ENCODE measurements at places on chromosomes 1 and 21.

GRCh38 chr1:3170561-3171453 is 101.8 kb downstream of the PRDM16 start:
- DNase-seq: peak; percentile 44

- DNase-seq: peak; percentile 85
Measured at GRCh38 chr1:185551008-185551407, 183.2 kb upstream of the HMCN1 start.

DNA sequence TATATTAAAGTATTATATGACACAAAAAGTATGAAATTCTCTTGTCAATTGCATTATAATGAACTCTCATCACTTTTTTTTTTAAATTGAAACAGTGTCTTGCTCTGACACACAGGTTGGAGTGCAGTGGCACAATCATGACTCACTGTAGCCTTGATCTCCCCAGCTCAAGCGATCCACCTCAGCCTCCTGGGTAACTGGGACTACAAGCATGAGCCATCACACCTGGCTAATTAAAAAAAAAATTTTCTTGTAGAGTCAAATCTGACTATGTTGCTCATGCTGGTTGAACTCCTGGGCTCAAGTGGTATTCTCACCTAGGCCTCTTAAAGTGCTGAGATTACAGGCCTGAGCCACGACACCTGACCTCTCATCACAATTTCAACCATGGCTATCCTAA is 259.3 kb downstream of the S1PR1 start:
- DNase-seq: no peak

DNA sequence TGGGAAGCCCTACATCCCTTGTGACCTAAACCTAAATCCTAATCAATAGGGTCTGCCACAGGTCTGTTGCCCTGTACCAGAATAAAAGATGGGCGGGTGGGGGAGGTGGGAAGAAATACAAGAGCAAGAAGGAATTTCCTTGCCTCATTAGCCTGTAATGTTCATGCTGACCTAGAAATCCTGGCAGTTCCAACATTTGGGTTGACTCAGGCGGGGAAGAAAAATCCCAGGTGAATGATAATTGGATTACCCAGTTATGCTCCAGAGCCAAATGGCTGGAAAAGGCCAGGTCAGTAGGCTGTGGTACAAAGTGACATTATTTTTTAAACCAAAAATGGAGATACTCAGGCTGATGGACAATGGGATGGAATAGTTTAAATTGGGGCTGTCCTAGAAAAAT is 27.3 kb upstream of the A3GALT2 start:
- no peak for DNase-seq

DNA sequence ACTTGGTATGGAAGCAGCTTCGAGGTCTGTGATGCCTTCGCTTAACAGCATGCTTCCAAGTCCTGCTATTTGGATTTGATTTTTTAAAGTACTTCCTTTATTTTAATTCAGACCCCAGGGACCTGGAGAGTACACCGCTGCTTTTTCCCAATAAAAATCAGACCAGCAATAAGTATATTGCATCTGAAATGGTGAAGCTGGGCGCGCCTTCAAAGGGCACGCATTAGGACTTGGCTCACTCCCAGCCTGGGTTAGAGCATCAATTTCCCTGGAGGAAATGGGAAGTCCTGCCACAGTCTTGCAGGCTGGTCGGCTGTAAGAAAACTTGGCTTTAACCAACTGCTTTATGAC is 325.1 kb downstream of the RRAGC start:
- no peak for DNase-seq

GRCh38 chr1:204650911-204651570 is 34.5 kb downstream of the LRRN2 start:
- DNase-seq: no peak

- DNase-seq: no peak
Measured at GRCh38 chr1:170670802-170671628, 7.1 kb downstream of the PRRX1 start.

GRCh38 chr1:183730886-183731573 is 73.9 kb upstream of the RGL1 start:
- no peak for DNase-seq

DNA sequence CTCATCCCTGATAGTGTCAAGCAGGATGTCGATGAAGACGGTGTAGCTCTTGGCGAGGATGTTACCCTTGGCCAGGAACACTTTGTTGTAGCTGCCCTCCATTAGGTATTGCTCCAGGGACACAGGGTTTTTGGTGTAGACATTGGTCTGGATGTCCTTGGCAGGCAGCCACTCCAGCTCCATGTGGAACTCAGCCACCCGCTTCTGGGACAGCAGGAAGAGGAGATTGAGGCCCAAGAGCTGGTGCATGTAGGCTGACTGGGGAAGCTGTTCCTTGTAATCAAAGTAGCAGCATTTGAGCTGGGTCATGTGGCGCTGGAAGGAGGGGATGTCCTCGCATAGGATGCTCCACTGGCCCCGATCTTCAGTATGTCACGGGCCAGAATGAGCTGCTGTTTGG is 9.5 kb downstream of the IL6R start:
- DNase-seq: no peak

- DNase-seq: no peak
Measured at GRCh38 chr1:233473549-233474204, 140.2 kb upstream of the KCNK1 start.

DNA sequence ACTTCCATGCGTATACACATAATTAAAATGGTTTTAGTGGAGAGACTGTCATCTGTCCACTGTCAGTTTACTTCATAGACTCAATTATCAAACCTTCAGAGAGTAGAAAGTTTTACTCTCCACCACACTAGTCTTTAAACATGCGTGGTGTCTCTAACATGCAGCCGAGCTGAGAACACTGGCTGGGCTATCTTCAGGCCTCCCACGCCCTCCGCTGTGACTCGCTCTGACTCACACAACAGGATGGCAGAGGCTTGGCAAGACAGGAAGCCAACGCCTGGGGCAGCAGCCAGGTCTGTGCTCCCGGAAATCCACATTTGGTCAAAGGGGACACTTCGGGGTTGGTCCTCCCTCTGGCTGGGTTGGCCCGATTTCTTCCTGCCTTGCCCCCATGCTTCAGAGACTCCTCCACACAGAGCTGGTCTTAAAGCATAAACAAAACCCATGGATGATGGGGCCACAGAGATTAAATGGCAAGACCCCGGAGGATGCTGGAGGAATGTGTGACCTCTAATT is 22.7 kb upstream of the IFNGR2 start:
- DNase-seq: peak; percentile 99

DNA sequence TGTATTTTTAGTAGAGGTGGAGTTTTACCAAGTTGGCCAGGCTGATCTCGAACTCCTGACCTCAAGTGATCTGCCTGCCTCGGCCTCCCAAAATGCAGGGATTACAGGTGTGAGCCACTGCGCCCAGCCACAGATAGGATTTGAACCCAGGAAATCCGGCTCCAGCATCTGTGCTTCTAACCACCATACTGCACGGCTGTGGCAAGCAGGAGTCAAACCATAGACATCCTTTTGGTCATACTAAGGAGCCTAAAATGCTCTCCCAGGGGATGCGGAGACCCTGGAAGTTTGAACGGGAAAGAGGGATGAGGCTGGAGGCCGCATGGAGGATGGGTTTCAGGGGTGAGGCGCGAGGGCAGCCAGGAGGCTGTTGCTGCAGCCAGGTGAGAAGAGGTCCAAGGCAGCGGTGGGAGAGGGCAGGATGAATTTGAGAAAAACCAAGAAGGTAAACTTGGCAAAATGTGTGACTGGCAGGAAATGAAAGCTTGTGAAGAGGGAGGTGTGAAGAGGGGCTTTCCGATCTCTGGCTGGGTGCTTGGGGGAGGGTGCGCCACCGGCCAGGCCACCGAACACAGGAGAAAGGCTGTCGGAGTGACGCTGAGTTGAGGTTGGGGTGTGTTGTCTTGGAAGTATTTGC is 24.0 kb upstream of the CDK18 start:
- no peak for DNase-seq

GRCh38 chr1:51284487-51284954 is 45.8 kb downstream of the TTC39A start:
- no peak for DNase-seq

- no peak for DNase-seq
Measured at GRCh38 chr1:22804969-22805671, 94.5 kb downstream of the EPHB2 start.

GRCh38 chr1:85172684-85173337 is 28.0 kb downstream of the SYDE2 start:
- DNase-seq: no peak

GRCh38 chr1:240498335-240498734 is 113.6 kb downstream of the GREM2 start:
- no peak for DNase-seq
